Fibroblast of skin of right quadriceps (primary cell): ENCODE measurements at places on chromosomes 2 and 18.
A peak's percentile ranks its signal among the peaks of the same experiment; 100 is the strongest.

DNA sequence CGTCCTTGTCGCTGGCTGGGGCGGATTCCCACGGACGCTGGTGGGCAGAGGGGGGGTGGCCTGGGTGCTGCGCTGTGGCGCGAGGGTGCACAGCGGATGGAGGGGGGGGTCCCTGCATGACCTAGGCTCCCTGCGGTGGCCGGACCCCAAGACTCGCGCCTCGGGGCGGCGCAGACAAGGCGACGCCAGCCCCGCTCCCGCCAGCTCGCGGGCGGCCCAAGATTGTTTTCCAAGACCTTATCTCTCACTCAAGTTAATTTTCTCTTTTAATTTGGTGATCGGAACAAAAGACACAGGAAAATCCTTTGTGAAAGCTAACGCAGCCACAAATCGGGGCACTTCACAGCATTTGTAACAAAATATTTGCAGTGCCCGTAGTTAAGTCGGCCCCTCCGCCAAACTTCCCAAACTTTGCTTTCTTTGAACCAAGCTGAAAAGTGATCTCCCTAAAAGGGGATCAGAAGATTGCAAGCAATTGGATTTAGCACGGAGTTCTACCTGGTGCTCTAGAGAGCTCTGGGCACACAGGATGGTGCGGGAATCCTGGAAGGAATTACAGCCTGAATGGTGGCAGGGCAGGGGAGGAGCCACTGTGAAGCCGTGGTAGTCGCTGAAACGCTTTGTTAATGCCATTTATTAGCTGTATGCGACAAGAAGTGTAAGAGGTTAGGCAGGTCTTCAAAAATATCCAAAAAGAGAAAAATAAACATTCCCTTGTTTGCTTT lies 4.8 kb upstream of the ID2 start:
- DNase-seq, result peak; percentile 27

DNA sequence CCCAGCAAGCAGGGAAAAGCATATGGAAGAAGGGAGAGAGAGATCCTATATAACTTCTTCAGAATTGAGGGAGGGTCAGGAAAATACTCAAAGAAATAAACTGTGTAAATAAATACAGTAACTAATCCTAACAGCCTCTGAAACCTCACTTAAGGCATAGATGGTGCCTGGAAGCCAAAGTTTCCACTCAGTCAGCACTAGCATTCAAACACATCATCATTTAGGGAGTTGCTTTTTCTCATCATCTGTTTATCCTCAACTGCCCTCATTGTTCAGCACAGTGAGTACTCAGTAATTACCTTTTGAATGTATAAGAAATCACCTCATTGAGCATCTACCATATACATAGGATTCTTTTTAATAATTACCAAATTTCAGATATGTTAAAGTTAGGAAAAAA lies 262.9 kb downstream of the C1D start:
- no peak for DNase-seq

DNA sequence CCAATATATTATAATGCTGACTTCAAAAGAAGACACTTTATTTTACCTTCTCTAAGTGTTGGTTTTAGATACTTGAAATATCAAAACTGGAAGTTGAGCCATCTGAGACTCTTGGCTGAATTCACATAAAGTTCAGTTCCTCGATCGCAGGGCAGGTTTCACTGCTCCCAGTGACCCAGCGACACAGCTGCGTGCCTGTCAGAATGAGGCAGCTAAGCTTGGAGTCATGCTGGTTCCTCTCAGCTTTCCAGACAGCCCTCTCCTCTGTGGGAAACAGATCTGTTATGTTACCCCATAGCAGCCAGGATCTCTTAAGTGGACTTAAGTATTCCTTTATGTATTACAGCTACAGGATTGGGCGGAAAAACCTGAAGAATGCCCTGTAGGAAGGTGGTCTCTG lies 142.8 kb upstream of the ALPP start:
- DNase-seq, result no peak

GRCh38 chr2:147711031-147711430 lies 133.8 kb upstream of the ACVR2A start:
- no peak for DNase-seq

- no peak for DNase-seq
Measured at GRCh38 chr2:132416723-132417395, at the start of gene GPR39. GPR39 (plus strand) TSS chr2:132416805.

DNA sequence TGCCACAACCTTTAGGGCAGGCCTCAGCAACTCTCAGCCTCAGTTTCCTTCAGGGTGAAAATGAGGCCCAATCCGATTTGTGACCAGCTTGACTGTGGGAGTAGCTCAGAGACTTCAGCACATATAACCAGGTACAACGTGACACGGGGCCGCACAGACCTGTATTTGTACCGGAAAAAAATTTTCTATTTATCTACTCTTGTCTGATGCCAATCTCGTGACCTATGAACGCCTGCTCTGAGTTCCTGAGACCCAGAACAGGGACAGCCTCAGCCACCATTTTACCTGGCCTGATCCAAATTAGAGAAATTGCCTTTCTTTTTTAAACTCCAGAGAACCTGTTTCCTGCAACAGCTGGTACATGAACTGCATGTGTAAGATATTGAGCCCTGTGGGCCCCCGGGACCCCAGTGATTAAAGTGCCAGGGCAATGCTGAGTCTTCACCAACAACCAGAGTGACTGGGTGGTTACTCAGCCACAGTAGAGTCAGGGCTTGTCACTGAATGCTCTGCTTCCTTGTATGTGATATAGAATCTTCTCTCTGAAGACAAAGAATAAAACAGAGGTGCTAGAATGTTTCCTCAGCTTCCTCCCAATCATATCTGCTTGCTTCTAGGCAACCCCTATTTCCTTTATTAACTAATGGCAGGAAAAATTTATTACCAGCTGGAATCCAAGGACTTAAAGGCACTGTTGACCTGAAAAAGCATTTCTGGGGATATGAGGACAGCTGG lies 47.8 kb upstream of the FZD7 start:
- no peak for DNase-seq

GRCh38 chr2:68916226-68916625 lies 36.5 kb downstream of the GKN2 start:
- no peak for DNase-seq

DNA sequence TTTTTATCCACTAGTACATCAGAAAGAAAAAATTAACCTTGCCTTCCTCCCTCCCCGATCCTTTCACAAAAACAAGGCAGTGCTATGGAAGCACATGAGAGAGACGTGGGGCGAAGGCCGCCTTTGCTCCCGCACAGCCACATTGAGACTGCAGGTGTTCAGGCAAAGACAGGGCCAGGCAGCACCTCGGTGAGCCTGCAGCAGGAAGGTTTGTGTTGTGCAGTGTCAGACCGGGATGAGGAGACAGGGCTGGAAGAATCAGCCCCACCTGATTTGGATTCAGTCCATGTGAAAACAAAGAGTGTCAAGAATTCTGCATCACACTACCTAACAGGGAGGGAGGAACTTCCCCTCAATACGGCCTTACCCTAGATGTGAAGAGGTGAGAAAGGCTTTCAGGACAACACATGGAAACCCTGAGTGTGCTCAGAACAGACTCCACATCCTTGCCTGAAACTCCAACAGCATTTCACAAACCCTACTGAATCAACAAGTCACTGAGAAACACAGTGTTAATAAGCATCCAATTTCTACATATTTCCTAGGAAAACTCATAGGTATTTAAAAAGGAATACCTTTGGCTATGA lies 59.6 kb downstream of the HDAC4 start:
- DNase-seq, result no peak

- DNase-seq, result no peak
Measured at GRCh38 chr18:50218432-50219197, 23.7 kb upstream of the MYO5B start.

DNA sequence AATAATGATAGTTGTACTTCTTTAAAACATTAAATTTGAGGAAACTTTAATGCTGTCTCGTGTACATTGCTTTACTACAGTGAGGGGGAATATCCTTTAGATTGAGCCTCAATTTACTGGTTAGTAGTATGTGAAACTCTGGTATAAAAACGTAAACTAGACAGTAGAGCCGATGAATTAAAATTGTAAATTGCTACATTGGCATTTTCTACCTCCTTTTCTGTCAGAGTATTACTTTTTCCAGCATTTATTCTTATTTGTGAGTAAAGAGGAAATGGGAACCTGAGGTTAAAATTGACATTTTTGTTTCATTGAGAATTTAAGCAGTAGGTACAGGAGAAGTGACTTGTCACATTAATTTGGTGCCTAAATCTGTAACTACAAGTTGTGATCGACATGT lies 128.2 kb downstream of the MIB1 start:
- no peak for DNase-seq

DNA sequence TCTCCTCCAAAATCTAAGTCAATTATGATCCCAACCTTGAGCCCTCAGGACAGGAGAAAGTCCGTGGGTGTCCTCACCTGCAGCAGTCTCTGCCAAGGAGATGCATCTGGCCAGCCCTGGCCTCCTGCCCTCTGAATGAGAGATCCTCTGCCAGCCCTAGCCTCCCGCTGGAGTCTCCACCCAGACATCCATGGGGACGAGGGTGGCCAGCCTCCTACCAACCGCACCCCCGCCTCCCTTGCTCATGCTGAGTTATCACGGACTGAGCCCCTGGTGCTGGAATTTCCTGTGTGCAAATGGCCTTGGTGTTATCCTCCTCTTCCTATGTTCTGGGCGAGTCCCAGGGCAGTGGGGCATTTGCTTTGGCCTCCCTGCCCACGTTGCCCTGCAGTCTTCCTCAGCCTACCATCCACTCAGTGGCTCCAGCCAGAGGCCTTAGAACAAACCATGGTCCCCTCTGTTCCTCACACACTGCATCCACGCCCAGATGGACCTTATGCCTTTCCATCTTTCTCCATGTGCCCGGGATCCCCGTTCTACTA lies 116.4 kb downstream of the ACKR3 start:
- DNase-seq, result no peak
